ENCODE measurements at places on chromosomes 4 and X.

GRCh38 chrX:107522901-107523300, 73.4 kb downstream of the FRMPD3 start:
- no peak for DNase-seq

DNA sequence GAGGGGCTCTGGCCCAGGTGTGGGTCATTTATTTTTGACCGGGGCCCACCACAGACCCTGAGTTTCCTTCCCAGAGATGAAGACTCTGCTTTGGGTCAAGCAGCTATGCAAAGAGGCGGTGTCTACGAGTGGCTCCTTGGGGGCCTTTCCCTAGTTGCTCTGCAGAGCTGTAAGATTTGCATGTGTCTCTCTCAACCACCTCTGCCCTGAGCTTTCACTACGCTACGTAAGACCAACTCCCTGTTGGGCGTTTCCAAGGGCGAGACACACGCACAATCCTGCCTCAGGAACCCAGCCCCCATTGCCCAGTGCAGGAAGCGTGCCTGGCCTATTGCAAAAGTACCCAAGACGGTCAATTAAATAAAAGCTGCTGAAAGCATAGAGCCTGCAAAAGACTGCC, 10.0 kb upstream of the ANOS1 start:
- DNase-seq = no peak

DNA sequence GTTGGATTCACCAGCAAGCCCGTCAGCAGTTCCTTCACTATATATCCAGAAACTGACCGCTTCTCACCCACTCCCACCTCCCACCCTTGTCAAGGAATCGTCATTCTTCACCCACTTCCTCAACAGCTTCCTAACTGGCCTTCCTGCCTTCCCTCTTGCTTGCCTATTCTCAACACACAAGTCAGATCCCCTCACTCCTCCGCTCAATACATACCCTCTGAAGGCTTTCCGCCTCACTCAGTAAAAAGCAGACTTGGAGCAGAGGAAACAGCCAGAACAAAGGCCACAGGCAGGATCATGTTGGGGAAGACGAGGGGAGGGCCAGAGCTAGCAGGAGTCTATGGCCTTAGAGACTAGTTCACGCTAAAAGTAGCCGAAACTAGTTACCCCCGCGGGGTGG, 23.7 kb downstream of the RWDD4 start:
- no peak for DNase-seq

DNA sequence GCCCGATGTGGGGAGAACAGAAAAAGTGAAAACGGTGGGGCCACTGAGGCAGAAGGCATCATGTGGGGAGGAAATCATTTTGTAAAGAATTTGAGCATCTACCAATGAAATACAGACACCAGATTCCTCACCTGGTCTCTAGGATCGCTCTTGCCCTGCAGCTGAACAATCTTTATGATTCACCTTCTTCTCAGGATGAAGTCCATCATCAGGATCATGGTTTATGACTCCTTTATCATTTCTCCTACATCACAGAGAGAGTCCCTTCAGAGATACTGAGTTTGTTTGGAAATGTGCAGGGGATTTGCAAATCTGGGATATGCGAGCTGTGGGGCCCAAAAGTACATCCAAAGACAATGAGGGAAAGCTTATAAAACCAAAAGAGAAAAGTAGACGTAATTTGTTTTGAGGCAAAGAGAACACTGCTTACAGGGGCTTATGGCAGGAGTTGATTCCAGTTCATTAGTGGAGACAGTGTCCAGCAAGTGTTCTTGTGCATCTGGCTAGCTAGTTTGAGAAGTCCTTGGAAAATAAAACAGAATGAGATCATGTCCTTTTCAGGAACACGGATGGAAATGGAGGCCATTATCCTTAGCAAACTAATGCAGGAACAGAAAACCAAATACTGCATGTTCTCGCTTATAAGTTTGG, 15.3 kb upstream of the ANXA5 start:
- peak; percentile 45 for DNase-seq

Measured in kidney tubule cell (primary cell).